ENCODE measurements at places on chromosomes 5 and 9.

DNA sequence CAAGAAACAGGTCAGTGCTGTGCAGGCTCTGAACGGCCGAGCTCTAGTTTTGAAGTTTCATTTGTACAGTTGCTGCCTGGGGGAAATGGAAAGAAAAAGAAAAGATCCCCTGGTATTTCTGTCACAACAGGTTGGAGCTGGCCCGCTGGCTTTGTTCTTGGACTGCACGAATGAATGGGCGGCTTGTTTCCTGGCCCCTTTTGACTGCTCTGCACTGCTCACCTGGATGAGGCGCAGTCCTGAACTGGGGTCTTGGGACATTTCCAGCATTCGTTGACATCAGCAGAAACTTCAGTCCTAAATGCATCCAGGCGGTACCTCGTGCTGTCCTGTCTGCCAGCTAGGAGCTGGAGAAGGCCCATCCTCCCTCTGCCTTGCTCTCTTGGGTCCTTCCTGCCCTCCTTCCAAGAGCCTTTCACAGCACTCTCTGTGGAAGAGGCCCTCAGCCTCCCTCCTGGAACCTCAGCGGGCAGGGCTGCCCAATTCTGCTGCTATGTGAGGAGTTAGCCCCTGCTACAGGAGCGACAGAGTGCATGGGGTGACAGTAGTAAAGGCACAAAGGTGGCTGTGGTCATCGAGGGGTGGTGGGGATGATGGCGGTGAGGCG lies 189.2 kb downstream of the FSTL4 start:
- DNase-seq, result no peak

DNA sequence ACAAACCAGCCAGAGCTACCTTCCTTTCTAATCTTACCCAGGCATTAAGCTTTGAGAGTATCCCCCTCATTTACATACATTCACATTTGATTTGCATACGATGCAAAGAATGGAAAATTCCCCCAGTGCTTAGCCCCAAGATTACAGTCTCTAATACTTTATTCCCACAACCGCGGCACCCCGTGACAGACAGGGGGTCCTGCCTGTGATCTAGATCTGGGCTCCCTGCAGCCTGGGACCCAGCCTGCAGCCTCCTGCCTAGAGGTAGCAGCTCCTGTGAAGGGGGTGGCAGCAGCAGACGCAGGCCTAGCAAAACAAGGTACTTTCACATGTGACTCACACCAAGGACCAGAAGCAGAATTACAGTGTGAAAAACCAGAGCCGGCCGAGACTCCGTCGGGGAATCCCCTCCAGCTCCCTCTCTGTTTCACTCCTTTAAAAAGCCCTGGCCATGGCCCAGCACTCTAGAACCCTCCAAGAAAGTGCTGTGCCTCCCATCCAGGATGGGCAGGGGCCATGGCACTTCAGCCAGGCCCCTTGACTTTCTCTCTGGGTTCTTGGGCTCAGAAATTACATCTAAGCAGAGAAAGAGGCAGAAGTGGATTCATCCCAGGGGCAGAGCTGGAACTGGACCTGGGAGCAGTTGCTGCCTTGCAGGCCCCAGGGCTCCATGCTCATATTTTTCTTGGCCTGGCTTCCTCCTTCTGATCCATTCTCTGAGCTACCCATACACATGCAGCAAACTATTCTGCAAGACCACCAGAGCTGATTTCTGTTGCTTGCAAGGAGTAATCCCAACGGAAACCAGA lies 14.0 kb upstream of the TCF7 start:
- DNase-seq, result no peak

GRCh38 chr5:139765409-139766217 lies 30.0 kb upstream of the PSD2 start:
- DNase-seq, result peak; percentile 79

- DNase-seq, result no peak
Measured at GRCh38 chr5:74375271-74375670, 265.3 kb downstream of the ENC1 start.

GRCh38 chr5:42944989-42945388 lies 95.1 kb downstream of the ANXA2R start:
- DNase-seq, result peak; percentile 29

DNA sequence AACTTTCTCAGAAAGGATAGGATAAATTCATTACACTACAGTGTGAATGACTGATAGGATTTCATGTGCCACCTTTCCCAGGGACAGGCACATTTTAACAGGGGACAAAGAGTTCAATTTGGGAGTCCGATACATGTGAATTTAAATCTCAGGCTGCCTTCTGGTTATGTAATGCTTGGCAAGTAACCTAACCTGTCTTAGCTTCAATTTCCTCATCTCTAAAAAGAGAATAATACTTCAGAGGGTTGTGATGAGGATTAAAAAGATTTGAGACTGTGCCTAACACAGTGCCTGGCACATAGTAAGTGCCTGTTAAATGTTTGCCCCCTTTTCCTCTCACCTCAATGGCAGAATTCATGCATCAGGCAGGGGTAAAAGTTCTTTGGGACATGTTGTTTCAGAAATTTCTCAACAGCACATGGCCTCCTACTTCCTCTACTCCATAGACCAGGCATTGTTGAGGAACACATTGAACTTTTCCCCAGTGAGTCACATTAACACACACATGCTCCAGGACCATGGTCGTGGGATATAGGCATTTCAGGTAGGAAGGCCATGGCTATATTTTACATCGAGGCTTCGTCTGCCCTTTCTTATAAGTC lies 94.6 kb upstream of the EGFLAM start:
- DNase-seq, result no peak

GRCh38 chr5:22033066-22033465 lies 820.1 kb downstream of the CDH12 start:
- DNase-seq, result no peak

GRCh38 chr5:31641575-31641974 lies 2.6 kb downstream of the PDZD2 start:
- no peak for DNase-seq

DNA sequence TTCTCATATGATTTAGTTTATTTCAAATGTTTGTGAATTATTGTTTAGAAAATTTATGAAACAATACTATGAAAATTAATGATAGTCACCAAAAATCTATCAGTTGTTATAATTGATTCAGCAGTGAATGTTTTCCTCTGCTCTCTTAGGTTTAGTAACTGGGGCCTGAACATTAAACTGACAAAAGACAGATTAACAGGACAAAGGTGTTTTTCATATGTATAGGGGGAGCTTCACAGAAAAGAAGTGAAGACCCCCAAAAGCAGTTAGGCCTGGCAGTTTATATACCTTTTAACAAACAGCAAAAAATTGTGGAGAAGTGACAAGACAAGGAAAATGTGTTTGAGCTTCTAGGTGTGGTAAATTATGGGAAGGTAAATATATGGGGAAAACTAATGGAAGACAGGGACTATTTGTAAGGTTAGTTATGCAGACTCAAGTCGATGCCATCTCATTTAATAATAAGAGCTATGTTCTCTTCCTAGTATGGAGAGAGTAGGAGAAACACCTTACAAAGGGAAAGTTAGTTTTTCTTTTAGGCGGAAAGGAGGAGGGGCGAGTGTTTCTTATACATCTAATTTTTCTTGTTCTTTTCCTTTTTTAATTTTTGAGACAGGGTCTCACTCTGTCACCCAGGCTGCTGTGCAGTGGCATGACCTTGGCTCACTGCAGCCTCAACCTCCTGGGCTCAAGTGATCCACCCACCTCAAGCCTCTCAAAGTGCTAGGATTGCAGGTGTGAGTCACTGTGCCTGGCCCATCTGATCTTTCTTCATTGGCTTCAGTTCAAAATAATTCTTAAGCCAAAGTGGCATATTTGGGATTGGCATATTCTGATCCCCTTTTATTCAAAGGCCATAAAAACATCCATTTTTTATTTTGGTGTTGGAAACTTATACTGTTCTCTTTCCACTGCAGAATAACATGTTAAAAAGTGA lies 77.8 kb downstream of the C9orf153 start:
- no peak for DNase-seq

- no peak for DNase-seq
Measured at GRCh38 chr9:3458806-3459475, 66.9 kb downstream of the RFX3 start.

- no peak for DNase-seq
Measured at GRCh38 chr9:111994831-111995458, 98.3 kb downstream of the UGCG start.

- DNase-seq, result no peak
Measured at GRCh38 chr5:179614745-179615144, 8.7 kb downstream of the HNRNPH1 start.

- DNase-seq, result no peak
Measured at GRCh38 chr5:68458416-68459021, 243.0 kb downstream of the PIK3R1 start.

GRCh38 chr5:111556501-111556900 lies 44.2 kb upstream of the STARD4 start:
- DNase-seq, result no peak

DNA sequence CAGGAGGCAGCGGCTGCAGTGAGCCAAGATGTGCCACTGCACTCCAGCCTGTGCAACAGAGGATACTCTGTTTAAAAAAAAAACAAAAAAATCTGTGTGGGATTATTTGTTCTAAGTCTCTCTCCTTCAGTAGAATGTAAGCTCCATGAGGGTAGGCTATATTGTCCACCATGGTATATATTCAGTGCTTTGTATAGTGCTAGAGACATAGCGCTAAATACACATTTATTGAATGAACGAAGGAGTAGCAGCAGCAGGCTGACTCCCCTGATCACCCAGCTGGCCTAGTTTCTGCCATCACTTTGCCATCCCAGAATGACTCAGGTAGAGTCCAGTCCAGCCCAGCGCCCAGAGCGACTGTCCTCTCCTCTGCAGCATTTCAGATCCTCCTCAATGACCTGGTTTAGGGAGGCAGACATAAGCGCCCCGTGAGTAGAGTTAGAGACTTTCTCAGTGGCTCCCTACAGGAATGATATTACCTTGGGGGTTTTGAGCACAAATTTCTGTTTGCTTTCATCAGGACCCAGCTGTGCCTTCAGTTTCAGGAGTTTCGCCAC lies 716 bp downstream of the HARS1 start:
- DNase-seq, result no peak

- no peak for DNase-seq
Measured at GRCh38 chr5:109601736-109602135, 88.0 kb upstream of the MAN2A1 start.

DNA sequence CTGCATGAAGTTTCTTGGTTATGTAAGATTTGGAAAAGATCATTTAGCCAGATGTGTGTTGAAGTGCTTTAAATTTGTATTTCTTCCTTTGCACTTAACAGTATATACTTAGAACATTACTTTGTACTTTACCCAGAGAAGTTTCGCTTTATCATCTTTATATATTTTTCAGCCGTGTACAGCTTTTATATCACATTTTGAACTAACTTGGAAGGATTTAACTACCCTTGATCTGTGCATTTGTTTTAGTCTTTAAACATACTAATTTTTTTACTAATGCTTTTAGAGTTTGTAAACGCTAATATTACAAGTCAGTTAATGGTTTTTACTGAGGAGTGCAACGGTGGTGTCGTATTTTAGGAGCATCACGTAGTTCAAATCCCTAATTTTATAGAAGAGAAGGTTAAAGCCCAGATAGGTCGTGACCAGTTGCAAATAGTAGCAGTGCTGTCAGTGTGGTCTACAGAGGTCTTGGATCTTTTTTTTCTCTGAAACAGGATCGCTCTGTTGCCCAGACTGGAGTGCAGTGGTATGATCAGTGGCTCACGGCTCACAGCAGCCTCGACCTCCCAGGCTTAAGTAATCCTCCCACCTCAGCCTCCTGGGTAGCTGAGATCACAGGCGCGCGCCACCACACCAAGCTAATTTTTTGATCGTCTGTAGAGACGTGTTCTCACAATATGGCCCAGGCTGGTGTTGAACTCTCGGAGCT lies 2.0 kb downstream of the MATR3 start:
- no peak for DNase-seq

- no peak for DNase-seq
Measured at GRCh38 chr5:179768326-179769085, 25.3 kb upstream of the LTC4S start.

DNA sequence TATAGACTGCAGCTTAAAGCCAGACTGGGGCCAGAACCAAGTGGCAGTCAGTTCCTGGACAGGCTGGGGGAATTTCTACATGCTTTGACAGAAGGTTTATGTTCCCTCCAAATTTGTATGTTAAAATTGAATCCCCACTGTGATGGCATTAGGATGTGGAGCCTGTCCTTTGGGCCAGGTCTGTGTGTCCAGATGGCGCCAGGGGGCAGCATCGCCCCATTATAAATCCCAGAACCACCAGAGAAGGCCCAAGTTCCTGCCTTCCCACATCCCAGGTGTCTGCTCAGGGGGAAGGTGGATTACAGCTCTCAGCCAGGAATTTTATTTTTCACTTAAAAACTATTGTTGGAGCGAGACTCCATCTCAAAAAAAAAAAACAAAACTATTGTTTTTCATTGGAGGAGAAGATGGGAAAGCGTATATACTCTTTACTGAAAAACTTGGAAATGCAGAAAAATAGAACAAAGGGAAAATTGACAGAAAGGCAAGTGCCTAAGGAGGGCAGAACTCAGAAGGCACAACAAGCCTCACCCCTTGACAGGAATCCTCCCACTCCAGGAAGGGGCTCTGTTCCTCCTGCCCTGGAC lies 5.0 kb downstream of the IL3 start:
- peak; percentile 42 for DNase-seq

DNA sequence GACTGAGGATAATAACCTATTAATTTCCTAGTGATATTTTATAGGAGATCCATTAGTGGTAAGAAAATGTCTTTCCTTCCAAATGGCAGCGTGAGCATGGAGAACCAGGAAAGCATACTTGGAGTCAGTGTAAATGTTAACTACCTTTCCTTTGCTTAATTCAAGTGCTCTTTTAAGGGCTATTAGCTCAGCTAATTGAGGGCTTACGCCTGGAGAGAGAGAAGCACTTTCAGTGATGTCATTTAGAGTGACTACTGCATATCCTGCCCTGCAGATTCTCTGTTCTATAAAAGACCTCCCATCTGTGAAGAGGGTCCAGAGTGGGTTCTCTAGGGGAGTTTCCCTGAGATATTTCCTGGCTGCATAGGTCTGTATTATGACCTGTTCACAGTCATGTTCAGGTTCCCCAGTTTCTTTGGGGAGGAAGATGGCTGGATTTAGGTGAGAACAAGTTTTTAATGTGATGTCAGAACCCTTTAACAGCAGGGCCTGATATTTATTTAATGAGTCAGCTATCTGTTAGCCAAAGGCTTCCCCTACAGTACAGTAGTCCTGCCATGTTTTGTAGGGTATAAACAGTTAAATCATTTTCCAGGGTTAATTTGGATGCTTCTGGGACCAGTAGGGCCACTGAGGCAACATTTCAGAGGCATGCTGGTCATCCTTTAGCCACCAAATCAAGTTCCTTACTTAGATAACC lies 89.6 kb downstream of the TRIM36 start:
- no peak for DNase-seq

GRCh38 chr5:149760854-149761187 lies 30.7 kb downstream of the PPARGC1B start:
- DNase-seq, result no peak

GRCh38 chr5:84752780-84753179 lies 368.1 kb upstream of the EDIL3 start:
- no peak for DNase-seq

GRCh38 chr5:54607006-54607405 lies 89.4 kb downstream of the SNX18 start:
- DNase-seq, result no peak

DNA sequence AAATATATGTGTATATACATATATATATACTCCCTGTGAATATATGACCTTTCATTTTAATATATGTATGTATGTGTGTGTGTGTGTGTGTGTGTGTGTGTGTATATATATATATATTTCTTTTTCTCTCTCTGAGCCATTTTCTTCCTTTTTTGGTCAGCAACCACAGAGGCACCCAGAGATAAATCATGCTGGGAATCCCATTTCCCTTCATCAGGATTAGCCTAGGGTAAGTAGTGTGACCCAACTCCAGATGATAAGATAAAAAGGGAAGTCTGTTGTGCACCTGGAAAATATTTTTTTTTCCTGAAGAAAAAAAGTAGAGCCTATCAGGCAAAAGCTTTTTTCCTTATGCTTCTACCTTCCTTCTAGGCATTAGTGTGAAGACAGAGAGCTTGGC lies 25.4 kb upstream of the SUB1 start:
- DNase-seq, result no peak

Measured in T1000 (cell line).